Renal pelvis (tissue), 12 donors: ENCODE measurements at places on chromosomes 7 and 10. TPM values are rescaled to one million over a fixed set of nuclear protein-coding genes. Genes with fewer than 3 reads are reported as not detected.

DNA sequence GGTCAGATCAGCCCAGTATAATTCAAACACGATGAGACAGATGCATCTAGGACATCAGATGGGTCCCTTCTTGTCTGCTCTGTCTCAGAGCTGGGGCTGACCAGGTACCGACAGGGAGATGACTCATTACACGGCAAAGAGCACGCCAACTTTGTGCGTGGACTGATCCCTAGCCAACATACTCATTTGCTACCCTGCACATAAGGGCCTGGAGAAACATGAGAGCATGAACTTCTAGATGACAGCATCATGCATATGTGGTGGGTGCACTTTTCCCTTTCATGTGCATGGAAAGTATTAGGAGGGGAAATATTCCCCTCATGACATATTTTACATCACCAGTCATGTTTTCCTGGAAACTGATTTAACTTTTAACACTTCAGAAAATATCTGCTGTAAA is 35.1 kb upstream of the NPVF start:
- no peak for DNase-seq

Gene SNCG
- polyA plus RNA-seq = 17.1 TPM

- no peak for DNase-seq
Observed at GRCh38 chr10:27638071-27638750, 107.4 kb downstream of the MKX start.

Gene FOXI2
- polyA plus RNA-seq = 2.0 TPM

GRCh38 chr7:91030680-91031380 is 233.4 kb upstream of the FZD1 start:
- DNase-seq = no peak

Gene RAPGEF5
- polyA plus RNA-seq = 33.1 TPM

DNA sequence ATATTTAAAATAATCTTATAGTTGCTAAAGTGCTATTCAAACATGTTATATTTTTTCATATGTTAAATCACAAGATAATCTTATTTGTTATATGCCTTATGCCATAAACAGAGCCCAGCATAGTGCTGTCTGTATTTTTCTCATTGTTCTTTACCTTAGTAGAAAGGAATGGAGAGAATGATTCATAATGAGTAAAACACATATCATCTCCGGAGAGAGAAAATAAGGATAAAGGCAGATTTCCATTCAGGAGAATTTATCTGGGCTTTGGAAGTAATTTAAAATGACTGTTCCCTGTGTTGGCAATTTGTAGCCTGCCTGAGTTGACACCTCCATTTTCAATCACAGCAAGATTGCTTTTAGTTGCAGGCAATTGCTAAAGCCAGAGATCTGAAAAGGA is 30.2 kb downstream of the CHN2 start:
- DNase-seq = no peak

- DNase-seq = no peak
Observed at GRCh38 chr10:35445150-35445884, 109.0 kb downstream of the CCNY start.

Gene TAS2R5
- polyA plus RNA-seq = 10.0 TPM

DNA sequence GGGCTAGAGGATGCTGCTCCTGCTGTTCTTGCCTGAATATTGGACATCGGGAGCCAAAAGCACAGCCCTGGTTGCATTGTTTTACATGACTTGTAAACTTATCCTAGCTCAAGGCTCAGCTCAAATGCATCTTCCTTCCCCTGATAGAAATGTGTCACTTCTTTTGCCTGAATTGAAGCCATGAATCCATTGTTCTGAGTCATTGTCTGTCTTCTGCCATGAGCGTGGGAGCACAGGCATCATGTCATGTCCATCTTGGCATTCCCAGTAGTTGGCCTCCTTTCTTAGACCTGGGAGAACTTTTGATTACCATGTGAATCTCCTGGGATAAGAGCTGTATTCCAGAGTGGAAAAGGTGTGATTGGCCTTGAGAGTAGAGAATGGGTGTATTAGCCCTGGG is 54.1 kb upstream of the OPN4 start:
- no peak for DNase-seq

GRCh38 chr7:1592299-1592871 is 22.6 kb upstream of the PSMG3 start:
- DNase-seq = no peak

- peak; percentile 76 for DNase-seq
Observed at GRCh38 chr7:71735961-71736556, 604.1 kb downstream of the GALNT17 start.

- DNase-seq = no peak
Observed at GRCh38 chr10:101290431-101290830, 61.2 kb upstream of the LBX1 start.

Gene PTF1A
- polyA plus RNA-seq = not detected

DNA sequence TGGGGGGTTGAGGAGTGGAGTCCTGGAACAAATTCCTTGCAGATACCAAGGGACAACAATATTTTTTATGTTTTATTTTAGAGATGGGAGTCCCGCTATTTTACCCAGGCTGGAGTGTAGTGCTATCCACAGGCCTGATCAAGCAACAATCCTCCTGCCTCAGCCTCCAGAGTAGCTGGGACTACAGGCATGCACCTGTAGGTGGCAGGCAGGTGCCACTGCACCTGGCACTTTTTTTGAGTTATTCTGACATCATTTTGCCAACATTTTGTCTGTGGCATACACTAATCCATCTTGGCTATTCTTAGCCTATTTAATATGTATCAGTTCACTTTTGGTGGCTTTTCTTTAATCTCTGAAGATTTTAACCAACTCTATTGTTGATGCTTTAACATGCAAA is 317.8 kb upstream of the MTPN start:
- DNase-seq = no peak

- DNase-seq = no peak
Observed at GRCh38 chr7:47000561-47000960, 581.4 kb downstream of the TNS3 start.

Gene CUL2
- 34.1 TPM for polyA plus RNA-seq

GRCh38 chr7:116095396-116095795 is 64.8 kb upstream of the TFEC start:
- DNase-seq = no peak

DNA sequence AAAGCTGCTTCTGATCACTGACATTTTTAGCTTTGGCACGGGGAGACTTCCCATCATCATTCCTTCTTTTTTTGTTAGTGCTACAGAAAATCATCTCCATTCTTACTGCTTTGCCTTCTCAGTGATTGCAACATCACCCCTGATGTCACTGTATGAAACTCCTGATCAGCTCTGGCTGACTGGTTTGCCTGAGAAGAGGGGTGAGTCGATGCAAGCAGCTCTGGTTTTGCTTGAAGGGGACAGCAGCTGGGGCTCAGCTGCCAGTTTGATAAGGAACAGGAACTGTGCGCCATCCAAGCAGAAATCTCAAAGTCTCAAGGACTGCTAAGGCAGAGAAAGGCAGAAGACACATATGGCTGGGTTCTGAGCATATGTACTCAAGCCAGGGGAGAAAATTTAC is 808.5 kb upstream of the CELF2 start:
- DNase-seq = no peak
